Activated CD4-positive, CD25-positive, alpha-beta regulatory T cell treated with anti-CD3 and anti-CD28 coated beads, Interleukin-2, amount 50 U/mL, for 16 hours (primary cell): ENCODE measurements at places on chromosomes 11 and 22.

DNA sequence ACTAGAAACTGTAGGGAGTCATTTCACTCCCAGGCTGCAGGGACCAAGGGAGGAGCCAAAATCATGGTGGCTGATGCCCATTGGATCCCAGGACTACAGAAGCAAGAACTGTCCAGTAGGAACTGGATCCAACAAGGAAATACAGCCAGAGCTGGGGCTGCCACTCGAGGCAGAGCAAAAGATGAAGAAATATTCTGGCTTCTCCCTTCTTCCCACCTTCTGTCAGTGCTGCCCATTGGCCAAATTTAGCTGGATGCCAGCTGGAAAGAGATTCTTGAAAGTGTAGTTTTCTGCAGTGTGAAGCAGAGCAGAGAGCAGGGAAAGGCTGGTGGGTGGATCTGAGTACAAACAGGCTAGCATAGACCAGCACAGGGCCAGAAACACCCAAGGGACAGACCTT lies 45.6 kb downstream of the COMMD9 start:
- DNase-seq: no peak

GRCh38 chr22:41683616-41684015 lies 5.1 kb downstream of the SNU13 start:
- DNase-seq: no peak

GRCh38 chr11:17805873-17806272 lies 71.3 kb downstream of the KCNC1 start:
- no peak for DNase-seq

DNA sequence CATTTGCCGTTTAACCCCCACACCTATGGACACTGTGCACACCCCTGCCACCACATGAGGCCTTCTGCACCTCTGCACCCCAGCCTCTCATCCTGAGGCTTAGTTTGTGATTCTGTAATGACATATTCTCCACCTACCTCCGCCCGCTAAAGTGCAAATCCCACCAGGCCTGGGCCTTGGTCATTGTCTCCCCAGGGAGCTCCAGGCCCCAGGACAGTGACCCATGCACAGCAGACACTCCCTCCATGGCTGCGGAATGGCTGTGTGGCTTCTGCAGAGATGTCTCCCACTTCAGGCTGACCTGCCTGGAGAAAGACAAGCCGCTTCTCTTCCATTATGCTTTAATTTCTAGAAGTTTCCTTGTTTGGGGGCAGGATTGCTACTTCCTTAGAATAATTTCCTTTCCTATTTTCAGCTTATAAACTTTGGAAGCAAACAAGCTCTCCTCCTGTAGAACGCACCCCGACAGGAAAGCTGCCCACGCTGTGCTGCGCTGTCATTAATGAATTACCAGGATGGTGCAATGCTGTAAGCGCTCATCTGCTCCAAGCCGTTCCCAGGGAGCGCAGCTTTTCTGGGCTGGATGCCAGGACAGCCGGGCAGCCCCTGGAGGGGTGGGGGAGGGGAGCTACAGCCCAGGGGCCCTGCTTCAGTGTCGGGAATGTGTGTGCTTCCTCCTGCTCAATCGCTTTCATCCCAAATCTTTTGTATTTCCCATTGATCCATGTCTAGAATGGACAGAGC lies 618.0 kb downstream of the BRD1 start:
- no peak for DNase-seq

- no peak for DNase-seq
These were observed 95.6 kb downstream of the YAP1 start for GRCh38 chr11:102205805-102206204.

DNA sequence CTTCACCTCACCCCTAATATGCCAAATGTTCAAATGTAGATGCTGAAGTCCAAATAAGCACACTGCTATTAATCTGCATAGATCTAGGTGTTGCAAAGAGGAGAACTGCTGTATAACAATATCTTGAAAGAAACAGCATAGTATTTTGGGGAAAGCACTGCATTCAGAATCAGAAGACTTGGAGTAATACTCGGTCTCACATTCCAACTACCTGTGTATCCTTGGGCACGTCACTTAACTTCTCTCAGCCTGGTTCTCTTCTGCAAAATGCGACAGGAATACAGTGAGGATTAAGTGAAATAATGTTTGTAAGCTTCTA lies 332 bp upstream of the HMGXB4 start:
- DNase-seq: no peak

- DNase-seq: no peak
These were observed 1249.5 kb downstream of the FAM181B start for GRCh38 chr11:81484196-81484595.

- no peak for DNase-seq
These were observed 308.0 kb upstream of the ZC3H12C start for GRCh38 chr11:109785198-109785597.

- DNase-seq: no peak
These were observed 35.0 kb downstream of the AMPD3 start for GRCh38 chr11:10490032-10490397.

DNA sequence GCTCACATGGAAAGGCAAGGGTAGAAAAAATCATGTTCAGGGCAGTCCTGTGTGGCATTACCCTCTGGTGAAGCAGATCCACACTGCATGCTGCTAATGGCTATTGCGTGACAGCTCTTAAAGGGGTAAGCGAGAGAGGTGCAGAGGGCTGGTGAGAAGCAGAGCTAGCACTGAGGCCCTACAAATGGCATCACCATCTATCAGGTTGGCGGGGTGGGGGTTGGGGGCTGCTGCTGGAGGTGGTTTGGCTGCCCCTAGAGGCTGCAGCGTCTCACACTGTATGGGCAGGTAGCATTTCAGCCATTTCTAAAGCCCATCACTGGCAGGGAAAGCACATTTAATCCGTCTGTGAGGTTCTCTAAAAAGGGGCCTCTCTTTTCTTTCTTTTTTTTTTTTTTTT lies 16.9 kb upstream of the TMA7B start:
- DNase-seq: no peak

GRCh38 chr11:59221441-59221840 lies 8.7 kb upstream of the MPEG1 start:
- no peak for DNase-seq

- DNase-seq: no peak
These were observed 745.9 kb upstream of the CCDC179 start for GRCh38 chr11:23606191-23606590.

DNA sequence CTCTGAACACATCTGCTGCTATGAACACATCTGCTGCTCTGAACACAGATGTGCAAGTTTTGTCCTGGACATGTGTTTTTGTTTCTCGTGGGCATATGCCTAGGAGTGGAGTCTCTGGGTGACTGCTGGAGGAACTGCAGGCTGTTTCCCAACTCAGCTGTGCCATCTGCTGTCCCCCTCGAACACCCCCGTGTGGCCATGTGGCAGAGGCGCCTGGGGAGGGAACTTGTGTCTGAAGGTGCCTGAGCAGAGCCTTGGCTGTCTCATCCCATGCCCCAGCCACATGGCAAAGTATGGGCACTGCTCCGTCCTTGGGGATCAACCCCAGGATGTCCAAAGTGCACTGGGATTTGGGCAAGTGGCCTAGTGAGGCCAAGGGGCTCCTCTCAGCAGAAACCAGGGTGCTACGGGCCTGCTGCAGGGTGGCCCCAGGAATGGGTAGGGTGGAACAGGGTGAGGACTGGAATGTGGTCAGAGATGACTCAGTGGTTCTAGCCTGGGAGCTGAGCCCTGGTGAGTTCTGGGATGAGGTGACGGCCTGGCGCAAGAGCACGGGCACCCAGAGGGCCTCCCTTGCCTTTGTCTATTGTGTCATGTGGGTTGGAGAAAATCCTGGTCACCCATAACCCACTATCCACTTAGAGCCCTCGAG lies 14.7 kb downstream of the GATD1 start:
- no peak for DNase-seq

DNA sequence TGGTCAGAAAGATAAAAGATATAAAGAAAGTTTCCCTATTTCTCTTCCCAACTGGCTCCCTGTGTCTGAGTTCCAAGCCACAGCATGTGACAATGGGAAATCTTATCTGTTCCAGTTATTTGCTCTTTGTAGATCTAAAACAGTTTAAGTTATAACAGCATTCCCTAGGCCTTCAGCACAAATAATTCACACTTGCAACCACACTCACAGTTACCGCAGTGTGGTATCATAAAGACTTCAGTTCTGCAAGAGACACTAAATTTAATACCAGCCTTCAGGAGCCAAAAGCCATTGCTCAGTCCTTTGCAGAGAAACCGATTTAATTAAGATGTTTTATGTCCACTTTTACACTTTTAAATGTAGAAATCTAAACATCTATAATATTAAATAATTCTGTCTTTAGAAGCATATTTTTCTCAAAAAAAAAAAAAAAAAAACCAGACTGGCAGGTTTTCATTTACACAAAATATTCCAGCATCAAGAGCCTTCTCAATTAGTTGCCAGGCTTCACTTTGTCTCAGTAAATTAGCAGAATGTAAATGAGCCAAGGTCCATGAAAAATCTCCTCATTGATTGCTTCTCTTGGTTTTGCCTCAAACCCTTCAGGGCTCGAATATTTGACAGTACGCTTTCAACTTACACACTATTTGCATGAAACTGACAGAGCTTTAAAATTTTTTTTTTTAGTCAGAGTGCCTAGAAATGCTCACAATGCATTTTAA lies 300.0 kb upstream of the DDI1 start:
- no peak for DNase-seq

GRCh38 chr11:133228471-133229329 lies 303.6 kb downstream of the OPCML start:
- DNase-seq: no peak

- no peak for DNase-seq
These were observed 50.5 kb upstream of the FDX1 start for GRCh38 chr11:110379261-110379660.

DNA sequence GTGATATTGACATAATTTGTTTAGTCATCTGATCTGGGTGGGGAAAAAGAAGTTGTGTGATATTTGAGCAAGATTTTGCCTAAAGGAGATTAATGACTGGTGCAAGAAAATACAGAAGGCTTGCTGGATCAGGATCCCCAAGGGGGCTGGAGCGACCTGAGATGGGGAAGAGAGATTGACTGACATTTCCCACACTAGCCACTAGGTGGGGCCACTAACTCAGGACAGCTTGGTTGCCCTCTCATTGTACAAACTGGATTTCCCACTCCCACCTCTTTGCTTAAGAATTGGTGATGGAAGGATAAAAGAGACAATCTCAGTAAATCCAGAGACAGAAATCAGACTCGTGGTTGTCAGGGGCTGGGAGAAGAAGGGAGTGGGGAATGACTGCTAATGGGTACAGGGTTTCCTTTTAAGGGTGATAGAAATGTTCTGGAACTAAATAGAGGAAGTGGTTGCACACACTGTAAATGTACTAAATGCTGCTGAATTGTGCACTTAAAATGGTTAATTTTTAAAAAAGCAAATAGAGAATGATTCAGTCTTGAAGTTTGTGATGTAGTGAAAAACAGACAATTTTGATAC lies 50.7 kb downstream of the CTTN start:
- no peak for DNase-seq

GRCh38 chr11:57598831-57599155 lies 1.3 kb downstream of the SERPING1 start:
- no peak for DNase-seq

DNA sequence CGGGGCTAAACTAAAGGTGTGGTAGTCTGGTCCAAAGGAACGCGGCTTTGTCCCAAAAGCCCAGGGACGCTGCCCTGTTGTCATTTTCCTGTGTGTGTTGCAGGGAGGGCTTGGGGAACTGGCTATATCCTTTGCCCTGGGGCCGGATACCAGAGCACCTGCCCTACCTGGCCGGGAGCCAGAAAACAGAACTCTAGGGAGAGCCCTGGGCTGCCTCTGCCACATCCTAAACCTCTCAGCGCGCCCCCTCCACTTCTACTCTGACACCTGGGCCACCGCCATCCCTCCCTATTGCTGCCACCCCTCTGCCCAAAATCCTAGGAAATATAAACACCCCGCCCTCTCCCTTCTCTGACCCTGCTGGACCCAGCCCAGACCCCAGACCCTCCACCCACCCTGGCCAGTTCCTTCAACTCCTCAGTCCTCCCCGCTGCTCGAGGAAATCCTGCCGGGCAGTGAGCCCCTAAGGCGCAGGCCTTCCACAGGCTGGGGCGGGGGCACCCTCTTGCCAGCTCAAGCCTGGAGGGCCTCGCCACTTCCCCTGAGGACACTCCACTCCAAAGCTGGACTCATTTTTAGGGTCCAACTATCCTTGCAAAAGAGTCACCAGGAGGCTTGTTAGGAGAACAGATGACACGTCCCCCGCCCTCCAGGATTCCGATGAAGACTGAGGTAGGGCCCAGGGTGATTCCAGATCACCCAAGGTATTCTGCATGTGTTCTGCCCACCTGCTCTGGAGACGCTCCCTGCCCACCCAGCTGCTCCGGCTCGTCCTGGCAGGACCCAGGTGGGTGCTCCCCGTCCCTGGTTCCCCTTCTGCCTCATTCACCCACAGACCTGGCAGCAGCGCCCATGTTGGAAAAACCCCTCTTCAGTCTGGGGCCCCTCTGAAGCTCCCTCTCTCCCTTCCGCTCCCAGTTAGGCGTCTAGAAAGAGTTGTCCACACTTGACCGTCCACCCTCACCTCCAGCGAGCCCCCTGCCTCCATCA lies 12.2 kb downstream of the KCTD17 start:
- DNase-seq: no peak

DNA sequence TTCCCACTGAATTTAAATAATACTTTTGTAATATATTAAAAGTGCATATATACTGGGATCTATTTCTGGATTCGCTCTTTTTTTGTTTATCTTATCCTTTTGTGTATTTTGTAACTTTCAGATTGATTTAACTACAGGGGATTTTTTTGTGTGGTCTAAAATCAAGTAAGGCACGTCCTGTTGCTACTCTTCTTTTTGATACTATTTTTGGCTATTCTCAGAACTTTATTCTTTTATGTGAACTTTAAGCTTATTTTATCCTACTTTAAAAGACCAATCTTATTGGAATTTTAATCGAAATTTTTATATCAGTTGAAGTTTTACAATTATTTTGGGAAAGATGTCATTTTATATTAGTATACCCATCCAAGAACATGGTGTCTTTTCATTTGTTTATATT lies 106.8 kb downstream of the UVRAG start:
- DNase-seq: no peak

- no peak for DNase-seq
These were observed 29.0 kb upstream of the PHLDA2 start for GRCh38 chr11:2958251-2958650.

GRCh38 chr11:16979703-16980622 lies 34.3 kb downstream of the PLEKHA7 start:
- no peak for DNase-seq

GRCh38 chr11:72327606-72328005 lies 83.6 kb upstream of the PHOX2A start:
- no peak for DNase-seq

DNA sequence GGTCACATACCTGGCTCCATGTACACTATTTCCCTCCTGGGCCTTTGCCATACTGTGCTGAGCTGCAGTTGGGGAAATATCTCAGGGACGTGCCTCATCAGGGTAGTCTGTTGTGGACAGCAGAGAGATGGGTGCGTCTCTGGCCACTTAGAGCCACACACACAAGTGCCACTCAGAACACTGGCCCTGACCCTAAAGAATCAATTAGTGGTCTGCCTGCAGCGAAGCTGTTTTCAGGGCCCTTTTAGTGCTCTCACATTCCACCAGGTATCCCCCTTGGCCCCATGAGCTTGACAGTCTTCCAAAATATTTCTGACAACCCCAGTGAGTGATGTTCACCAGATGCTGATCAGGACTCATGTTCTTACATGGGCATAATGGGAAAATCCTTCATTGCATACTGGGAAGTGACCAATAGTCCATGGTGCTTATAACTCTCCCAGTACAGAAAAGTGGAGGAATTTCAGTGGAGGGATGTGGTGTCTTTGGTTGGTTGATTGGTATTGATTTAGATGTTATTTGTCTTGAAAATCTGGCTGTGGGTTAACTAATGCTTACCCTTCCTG lies 66.1 kb downstream of the ME3 start:
- DNase-seq: no peak
